ENCODE measurements at places on chromosomes 3 and 15.

- no peak for DNase-seq
Measured at GRCh38 chr3:100099621-100100020, 14.7 kb downstream of the FILIP1L start.

- DNase-seq: no peak
Measured at GRCh38 chr3:128068156-128068620, 16.0 kb downstream of the SEC61A1 start.

DNA sequence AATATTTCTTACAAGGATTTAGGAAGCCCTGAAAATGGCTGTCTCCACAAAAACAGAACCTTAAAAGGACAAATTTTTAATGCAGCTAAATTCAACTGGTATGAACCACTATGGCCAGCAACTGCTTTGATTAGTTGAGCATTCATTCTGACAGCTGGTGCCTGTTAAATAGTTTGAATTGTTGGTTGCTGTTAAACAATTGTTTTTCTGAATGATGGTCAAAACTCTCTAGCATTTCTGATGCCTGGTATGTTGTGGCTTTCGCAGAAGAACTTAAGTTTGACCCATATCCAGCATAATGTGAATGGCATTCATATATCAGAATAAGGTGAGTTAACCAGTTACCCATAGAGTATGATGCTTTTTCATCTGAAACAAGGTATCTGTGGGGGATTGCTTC lies 138.4 kb downstream of the MEIS2 start:
- DNase-seq: no peak

DNA sequence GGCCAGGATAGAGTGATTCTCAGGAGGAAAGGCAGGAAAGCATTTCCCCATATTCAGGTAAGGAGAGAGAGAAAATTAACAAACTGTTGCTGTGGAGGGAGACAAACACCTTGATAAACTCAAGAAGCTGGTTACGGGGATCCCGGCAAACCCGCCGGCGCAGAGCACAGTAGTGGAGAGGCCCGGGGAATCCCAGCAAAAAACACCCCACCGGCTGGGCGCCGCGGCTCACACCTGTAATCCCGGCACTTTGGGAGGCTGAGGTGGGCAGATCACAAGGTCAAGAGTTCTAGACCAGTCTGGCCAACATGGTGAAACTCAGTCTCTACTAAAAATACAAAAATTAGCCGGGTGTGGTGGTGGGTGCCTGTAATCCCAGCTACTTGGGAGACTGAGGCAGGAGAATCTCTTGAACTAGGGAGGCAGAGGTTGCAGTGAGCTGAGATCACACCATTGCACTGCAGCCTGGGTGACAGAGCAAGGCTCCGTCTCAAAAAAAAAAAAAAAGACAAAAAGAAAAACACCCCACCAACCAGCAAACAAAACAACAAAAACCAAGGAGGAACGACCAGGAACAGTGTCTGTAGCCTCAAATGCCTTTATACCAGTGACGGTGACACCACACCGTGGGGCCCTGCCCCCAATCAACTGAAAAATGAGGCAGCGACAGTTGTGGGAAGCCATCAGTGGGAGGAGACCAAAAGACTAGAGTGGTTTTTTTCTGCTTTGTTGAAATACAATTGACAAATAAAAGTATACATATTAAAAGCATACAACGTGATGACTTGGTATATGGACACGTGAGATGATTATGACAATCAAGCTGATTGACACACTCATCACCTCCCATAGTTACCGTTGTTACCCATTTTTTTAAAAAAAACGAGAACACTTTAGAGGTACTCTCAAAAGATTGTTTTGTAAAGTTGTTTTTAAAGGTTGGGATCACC lies 40.2 kb upstream of the IDH2 start:
- no peak for DNase-seq

DNA sequence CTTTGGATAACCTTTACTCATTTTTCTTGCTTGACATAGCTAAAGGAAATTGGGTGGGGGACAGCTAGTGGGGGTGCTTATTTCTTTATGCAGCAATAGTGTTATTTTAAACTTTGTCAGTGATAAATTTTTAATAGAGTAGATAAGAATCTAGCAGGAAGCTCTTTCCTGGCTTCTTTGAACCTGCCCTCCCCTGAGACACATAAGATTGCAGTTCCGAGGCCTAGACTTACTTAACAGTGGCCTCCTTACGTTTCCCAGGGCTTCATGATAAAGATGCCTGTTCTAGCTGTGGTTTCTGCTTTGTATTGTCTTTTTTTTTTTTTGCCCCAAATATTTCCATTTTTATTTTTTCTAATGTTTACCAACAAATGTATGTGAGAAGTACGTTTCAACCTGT lies 170.1 kb downstream of the VPS8 start:
- no peak for DNase-seq

DNA sequence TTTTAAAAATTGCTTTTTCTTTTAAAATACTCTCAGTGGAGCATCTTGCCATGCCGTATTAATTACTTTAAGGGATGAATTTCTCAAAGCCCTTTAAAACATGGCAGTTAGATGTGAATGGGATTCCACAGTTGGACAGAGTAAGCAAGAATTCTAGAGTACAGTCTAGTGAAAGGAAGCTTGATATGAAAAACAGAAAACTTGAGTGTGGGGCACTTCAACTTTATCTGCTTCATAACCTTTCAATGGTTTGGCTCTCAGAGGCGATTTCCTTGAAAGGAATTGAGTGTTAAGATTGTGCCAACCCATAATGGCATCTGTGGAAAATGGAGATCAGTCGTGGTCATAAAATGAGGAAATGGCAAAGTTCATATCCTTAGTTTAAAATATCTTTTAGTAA lies 127.7 kb upstream of the SAMMSON start:
- DNase-seq: no peak

DNA sequence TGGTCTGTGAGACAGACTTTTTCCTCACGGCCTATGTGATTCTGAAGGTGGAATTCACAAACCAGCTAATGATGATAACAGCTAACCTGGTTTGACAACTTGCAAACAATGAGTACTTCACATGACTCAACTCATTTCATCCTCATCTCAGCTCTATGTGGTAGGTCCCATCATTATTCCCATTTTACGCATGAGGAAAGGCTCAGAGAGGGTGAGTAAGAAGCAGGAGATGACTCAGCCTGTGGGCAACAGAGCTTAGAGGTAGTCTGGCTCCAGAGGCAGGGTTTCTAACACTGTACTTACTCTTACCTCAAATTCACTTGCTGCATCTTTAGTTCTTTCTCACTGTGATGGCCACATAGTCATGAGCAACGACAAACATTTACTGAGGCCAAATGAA lies 25.8 kb upstream of the PSMD6 start:
- DNase-seq: no peak
